Fibroblast of skin of scalp (primary cell): ENCODE measurements at places on chromosomes 13 and 19.

- DNase-seq: no peak
Measured at GRCh38 chr19:29514525-29515232, 11.1 kb upstream of the VSTM2B start.

DNA sequence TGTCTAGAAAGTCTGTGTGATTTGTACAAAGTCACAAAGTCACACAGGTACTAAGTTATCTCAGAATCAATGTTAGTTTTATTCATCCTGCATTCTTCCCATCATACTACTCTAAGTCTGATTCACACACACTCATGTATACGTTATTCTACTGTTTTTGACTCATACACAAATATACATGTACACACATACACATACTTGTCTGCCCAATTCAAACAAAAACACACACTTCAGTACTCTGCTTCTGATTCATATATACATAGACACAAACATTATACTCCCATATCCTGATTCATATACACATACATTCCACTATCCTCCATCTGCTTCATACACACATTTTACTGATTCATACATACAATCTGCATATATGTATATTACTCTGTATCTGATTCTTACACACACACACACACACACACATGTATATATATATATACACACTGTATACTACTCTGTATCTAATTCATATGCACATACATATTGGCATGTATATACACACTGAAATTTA lies 69.3 kb downstream of the KLF12 start:
- DNase-seq: peak; percentile 22

DNA sequence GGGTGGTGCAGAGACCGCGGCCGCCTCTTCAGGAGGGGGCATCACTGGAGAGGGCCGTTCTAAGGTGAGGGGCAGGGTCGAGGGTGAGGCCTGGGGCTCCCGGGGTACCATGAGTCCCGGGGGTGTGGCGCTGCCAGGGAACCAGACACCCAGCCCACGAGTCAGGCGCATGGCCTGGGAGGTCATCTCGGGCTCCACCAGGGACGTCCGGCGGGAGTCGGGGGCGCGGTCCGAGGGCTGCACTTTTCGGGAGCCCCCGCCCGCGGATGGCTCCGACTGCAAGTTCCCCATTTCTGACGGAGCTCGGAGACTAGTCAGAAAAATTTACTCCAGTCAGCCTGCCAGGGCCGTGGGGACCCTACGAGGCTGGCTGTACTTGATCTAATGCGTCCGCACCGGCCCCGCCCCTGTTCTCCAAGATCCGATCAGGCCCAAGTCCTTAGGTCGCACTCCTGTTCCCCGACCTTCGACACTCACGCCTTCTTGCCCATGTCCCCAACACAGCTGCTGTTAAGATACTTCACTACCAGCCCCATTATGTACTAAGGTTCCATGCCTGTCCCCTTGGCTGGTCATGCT lies 774 bp downstream of the GGN start:
- DNase-seq: no peak

- DNase-seq: peak; percentile 86
Measured at GRCh38 chr19:44648631-44649251, 5.0 kb downstream of the PVR start.

DNA sequence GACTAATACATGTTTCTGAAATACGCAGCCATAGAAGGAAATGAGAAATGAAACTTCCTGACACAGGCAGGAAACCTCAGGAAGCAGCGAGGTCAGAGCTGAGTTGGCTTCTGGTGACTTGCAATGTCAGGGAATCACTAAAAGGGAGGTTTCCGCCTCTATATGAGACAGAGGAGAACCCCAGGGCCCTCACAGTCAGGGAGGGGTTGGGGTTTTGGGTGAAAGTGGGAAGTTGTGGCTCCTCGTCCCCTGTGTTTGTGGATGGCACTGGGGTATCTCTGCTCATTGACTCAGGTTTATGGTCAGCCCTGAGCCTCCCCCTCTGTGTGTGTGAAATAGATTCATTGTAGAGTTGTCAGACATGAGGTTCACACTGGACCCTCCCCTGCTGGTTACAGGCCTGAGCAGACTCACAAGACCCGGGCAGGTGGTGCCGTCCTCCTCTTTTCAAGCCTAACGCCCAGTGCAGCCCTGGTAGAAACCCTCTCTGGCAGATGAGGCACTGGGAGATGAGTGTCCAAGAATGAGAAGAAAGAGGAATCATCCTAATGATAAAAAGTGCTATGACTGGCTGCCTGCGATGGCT lies 5.5 kb upstream of the LILRA6 start:
- peak; percentile 11 for DNase-seq

DNA sequence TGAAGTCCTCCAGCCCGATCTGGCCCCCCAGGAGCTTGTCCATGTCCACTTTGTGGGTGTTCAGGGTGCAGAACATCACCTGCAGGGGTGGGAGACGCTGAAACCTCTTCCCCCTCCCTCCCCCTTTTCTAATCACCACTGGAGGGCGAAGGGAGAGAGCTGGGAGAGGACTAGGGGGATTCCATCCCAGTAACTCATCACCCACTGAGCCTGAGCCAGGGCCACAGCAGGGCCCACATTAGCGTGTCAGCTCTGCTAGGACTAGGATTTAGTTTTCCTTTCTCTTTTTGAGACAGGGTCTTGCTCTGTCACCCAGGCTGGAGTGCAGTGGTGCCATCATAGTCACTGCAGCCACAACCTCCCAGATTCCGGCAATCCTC lies 5.5 kb upstream of the PTGER1 start:
- peak; percentile 70 for DNase-seq

DNA sequence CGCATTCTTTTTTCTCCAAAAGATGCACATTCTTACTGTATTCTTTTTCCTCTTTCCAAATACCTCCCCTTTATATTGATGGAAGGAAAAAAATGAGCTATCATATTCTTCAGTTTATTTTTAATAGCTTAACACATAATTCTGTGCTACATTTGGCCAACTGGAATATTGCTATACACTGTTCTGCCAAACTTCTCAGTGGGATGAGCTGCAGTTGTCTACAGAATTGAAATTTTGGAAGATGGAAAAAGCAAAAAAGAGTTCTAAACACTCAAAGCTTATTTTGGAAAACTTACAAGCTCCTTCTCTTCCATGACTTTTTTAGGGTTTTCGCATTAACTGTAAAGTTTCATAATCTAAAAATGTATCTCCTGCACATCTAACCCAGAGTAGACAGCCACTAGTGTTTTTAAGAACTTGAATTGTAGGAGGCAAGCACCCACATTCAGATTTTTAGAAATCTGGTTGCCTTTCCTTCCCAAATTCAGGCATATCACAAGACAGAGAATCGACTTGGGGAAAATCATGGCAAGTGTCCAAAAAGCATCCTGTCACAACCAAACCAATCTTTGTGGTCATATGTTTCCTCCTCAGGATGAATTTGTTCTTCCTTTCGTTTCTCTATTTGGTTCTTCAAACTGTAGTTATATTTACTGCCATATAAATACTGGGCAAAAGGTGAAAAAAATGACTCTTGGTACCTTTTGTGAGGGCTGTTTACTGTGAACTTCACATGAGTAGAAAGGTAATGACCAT lies 111.4 kb upstream of the FRY start:
- DNase-seq: no peak

DNA sequence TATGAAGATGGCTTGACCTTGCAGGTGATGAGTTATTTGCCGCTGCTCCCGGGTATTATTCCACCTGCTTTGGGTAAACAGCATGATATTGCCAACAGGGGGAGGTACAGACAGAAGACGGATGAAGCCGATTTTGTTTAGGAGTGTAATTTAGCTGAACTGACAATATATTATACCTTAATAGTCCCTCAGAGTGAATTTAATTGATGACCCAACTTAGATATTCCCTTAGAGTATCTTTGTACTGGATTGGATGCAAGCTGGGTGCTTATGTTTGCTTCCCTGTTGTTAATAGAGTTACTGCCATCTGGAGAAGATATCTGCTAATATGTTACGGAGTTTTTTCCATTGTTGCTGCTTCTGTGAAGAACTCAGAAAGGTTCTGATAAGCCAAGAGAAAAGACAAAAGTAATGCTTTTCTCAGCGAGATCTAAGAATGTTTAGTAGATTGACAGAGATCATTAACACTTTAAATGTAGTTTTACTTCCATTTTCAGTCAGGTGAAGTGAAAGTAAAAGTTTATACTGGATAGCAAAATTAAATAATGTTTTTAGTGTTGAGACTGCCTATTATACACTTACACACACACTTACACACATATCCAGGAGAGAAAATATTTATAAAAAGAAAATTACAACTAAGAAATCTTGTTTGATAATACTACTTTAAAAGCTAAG lies 2220.8 kb upstream of the PCDH20 start:
- DNase-seq: no peak

GRCh38 chr13:48493851-48494250 lies 39.0 kb downstream of the RCBTB2 start:
- DNase-seq: no peak

DNA sequence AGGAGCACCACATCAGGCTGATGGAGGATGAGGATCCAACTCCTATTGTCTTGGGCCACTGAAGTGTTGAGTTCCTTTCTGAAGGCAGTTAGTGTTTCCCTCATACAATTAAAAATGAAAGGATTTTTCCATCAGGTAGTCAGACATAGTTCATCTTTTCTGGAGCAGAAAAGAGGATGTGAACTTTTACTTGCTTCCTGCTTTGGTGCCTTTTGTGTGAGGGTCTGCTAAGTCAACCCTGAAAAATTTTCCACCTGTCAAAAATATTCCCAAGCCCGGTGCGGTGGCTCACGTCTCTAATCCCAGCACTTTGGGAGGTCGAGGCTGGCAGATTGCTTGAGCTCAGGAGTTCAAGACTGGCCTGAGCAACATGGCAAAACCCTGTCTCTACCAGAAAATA lies 43.9 kb downstream of the RGCC start:
- DNase-seq: no peak

GRCh38 chr13:56528040-56528790 lies 612.5 kb upstream of the PRR20A start:
- no peak for DNase-seq

GRCh38 chr19:7504684-7505083 lies 11.2 kb upstream of the ZNF358 start:
- DNase-seq: no peak
